ENCODE measurements at places on chromosomes 7 and 10.
A peak's percentile ranks its signal among the peaks of the same experiment; 100 is the strongest.

- DNase-seq = no peak
Observed at GRCh38 chr10:83925133-83925532, 214.2 kb upstream of the GHITM start.

DNA sequence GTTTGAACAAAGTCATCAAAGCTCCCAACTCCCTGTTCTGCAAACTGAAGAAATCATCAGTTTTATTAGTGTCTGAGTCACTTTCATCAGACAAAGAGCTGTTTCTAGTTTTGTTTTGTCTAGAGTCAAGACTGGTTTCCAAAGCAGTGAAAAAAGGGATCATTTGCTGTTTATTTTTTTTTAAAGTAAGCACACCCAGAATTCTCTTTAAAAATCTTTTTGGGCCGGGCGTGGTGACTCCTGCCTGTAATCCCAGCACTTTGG lies 972.0 kb upstream of the CELF2 start:
- DNase-seq = no peak

DNA sequence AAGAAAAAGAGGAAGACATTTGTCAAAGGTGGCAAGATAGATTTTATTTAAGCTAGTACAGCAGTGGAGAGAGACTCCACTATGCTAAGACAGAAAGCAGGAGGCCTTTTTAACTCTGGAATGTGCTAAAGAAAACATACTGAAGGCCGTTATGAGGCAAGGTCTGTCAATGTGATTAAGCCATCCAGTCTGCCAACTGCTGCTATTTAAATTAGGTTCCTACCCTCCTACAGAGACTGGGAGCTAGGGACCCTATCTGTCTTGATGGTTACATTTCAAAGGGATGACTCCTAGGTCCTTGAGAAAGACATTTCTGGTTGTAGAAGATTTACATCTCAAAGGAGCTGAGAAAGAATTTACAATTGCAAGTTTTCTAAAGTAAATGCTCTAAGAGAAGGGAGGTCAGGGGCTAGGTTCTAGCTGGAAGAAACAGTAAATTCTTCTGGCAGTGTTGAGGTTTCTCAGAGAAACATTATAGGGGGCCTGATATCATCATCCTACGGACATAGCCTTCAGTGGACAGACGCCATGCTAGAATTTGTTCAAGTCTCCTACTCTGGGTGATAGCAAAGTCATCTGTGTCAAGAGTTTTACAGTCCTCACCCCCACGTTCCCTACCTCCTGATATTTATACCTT lies 211.6 kb downstream of the PHF14 start:
- no peak for DNase-seq

GRCh38 chr7:45151131-45151684 lies 6.4 kb upstream of the RAMP3 start:
- no peak for DNase-seq

DNA sequence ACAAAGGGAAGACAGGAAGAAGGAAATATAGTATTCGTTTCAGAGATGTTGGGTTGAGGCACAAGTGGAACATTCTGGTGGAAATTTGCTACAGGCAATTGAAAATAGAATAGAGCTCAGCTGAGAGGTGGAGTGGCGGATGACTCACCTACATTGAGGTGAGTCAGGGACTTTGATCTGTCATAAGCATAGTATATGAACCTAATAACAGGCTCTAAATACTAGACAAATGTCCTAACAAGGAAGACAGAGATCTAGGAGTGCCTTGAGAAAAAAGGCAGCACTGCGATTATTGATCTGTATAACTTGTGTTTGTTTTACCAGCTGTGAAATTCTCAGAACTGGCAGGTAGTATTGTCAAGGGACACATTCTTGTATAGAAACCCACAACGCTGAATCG lies 907 bp upstream of the IFRD1 start:
- peak; percentile 29 for DNase-seq

- DNase-seq = no peak
Observed at GRCh38 chr7:116653204-116653603, 18.8 kb upstream of the MET start.

DNA sequence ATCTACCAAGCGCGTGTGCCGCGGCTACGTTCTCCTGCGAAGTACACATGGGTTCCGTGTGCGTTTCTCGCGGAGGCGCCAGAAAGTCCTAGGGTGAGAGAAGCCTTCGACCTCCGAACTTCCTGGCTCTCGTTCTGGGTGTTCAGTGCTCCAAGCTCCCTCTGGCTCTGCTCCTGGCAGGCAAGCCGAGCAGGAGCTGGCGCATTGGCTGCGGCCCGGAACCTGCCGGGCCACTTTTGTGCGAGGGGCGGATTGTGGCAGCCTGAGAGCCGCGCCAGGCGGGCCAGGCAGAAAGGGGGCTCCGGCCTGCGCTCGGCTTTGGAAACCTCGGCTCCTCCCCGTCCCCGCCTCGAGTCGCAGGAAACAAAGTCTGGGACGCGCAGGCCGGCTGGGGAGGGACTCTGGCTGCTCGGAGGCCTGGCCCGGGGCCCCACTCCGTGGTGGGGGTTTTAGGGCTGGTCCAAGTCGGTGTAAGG lies 9.6 kb downstream of the EMX2 start:
- no peak for DNase-seq
